ENCODE measurements at places on chromosomes 7 and 10. TPM values are rescaled to one million over a fixed set of nuclear protein-coding genes. Genes with fewer than 3 reads are reported as not detected.
A peak's percentile ranks its signal among the peaks of the same experiment; 100 is the strongest.

DNA sequence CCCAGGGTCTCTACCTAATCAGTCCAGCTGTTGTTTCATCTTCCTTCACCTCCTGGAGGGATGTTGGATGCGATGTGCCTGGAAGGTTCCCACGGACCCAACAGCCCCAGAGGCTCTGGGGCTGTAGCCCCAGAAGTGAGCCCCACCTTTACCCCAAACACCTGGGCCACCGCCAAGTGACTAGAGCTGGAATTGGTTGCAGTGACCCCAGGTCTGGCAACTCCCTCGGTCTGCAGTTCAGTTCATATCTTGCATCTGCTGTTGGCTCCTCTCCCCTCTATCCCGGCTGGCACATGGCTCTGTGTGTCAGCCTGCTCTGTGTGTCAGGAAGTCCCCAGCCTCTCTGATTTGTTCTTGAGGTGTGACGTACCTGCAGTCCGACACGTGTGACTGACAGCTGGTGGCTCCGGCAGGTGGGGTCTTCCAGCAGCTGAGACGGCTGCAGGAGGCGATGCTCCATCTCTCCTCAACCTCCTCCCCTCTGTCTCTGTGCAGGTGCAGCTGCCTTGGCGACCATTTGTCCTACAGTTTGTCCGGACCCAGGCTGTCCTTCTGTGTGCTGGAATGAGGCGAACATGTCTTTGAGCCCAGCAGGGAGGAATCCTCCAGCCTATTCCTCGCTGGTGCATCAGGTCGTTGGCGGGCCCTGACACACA lies 38.6 kb downstream of the ELFN1 start:
- no peak for DNase-seq

SSC4D gene
- 0.28 TPM for total RNA-seq

MYH16 gene
- total RNA-seq = not detected

GRCh38 chr10:126480648-126481047 lies 92.4 kb upstream of the ADAM12 start:
- no peak for DNase-seq

OR2A12 gene
- total RNA-seq = 0.06 TPM

DNA sequence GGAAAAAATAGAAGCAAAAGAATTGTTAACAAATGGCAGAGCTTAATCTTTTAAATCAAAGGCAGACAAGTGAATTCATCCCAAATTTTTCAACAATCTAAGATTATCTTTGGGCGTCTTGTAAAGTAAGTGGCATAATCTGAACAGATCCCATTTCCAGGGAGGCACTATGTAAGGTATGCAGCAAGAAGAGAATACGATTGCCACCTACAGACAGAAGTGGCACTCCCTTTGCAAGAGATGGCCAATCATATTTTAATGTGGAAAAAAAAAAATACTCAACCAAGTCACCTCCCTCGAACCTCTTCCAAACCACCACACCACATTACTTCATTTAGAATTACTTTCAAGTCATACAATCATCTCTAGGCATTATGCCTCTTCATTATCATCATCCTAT lies 4.0 kb downstream of the GFRA1 start:
- DNase-seq = no peak

- no peak for DNase-seq
Observed at GRCh38 chr10:5590816-5591215, 66.1 kb downstream of the CALML3 start.

DNA sequence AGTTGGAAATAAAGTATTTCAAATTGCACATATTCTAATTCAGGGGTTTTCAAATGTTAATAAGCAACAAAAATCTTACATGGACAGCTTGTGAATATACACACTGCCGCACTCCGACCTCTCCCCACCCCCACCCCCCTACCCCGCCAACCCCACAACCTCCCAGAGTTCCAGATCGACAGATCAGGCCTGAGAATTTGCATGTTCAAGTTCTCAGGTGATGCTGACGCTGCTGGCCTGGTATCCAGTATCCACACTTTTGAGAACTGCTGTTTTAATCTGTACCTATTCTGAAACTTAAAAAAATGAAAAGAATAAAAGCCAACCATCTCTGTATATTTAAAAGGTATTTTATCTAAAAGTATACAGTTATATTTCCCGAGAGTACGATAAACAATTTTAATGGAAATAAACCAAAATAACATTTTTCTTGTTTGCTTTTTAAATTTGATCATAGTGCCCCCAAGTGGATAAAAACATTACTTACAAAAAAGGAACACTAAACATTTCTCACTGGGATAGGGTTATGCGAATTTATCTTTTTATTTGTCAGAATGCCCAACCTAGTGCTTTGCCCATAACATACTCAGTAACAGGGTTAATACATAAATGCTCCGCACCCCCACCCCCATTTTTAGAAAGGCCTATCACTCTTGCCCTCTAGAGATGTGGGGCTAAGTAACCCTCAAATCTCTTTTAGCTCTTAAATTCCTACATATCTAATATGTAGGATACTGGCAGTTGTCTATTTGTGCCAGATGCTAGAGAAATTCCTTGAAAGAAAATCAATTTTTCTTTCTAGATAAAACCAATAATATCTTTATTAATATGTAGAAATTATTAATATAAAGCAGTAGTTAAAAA lies 166.3 kb downstream of the RNF133 start:
- DNase-seq = peak; percentile 47

INA gene
- 0.15 TPM for total RNA-seq

FLNC gene
- 24.2 TPM for total RNA-seq

DNA sequence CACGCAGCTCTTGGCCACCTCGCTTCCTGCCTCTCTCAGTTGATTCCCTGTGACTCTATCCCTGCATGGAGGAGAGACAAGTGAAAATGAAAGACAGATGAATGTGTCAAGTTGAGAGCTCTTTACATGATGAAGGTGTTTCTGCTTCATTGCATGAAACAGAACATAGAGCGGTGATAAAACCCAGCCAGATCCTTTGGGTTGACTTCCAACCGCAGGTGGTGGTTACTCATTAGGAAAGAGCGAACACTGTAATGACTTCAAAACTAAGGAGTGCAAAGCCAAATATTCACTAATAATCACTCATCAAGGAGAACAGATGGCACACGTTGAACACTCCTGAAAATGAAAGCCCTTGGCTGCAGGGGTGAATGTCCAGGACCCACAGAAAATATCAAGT lies 31.8 kb upstream of the WDR11 start:
- DNase-seq = no peak

HPS6 gene
- total RNA-seq = 11.7 TPM

DNA sequence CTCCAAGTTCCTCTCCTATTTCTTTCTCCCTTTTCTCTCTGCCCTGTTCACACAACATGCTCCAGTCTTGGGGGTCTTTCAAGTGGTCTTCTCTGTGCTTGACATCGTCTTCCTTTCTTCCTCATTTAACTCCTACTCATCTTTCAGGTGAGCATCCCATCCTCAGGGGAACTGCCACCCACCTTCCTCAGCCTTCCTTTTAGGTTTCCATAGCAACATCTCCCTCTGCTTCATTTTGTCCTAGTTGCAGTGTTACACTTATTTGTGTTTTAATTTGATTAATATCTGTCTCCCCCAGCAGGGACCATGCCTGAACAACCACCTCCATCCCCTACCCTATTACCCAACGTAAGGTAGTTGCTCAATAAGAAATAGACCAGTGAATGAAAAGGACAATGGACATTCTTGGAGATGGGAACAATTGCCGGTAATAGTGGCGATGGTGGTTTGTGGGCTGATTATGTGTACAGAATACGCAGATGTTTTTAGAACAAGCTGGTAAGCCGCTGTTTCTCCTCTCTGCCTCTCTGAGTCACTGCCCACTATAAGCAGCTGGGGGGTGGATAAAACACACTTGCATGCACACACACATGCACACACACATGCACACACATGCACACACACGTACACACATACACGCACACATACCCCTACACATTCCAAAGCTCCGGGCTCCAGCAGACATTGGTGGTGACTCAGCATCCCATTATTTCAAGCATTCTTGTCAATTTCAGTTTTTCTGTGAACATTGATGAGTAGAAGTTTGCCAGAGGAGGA lies 251.6 kb downstream of the GATA3 start:
- DNase-seq = no peak

- no peak for DNase-seq
Observed at GRCh38 chr10:71419750-71420149, 23.0 kb downstream of the CDH23 start.

GRCh38 chr7:75639071-75639885 lies 99.5 kb downstream of the HIP1 start:
- DNase-seq = peak; percentile 75

GRCh38 chr10:13733071-13733470 lies 146.3 kb downstream of the PRPF18 start:
- DNase-seq = no peak

All from lung (tissue), 17 donors.